ENCODE measurements at places on chromosomes 7 and 10.

DNA sequence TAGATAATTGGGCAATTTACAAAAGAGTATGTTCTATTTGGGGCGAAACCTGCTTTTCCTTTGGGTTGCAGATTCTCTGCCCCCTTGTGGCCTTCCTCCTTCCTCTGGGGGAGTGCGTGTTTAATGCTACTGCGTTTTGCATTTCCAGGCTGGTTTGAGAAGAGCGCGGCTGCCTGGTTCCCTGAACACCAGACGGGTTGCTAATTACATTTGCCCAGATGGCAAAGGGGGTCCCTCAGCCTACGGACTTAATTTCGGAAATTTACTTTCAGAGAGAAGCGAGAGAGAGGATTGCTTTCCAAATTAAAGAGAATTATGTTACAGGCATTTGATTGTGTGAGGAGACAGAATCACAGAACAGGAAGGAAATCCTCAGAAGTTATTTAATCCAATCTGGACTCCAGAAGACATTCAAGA is 91.9 kb upstream of the JAZF1 start:
- no peak for DNase-seq

- DNase-seq: no peak
Measured at GRCh38 chr10:62614389-62615157, 189.9 kb upstream of the ADO start.

DNA sequence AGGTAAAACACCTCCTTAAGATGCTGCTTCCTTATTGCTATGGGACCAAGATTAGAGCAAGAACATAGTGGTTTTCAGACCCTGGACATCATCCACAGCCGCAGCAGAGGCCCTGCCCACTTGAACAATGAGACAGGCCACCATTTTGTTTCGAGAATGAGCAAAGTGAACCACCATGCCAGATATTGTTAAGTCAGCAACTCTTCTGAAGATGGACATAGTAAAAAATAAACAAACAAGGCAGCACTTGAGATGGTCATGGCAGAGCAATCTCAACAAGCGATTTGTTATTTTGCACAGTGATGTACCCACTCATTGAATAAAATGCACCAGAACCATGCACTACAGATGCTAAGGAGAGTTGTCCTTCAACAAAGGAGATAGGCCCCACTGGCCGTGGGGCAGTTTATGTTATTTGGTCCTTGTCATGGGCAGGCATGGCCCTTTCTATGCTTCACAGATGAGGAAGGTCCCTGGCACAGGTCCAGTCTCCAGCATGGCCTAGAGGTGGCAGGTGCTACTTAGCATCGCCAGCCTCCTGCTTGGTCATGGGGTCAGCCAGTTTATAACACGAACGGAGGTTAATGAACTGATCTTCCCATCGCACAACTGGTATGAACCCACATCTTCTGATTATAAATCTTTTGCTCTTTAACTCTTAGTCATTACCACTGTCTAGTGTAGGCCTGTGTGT is 44.1 kb downstream of the IKZF1 start:
- no peak for DNase-seq

DNA sequence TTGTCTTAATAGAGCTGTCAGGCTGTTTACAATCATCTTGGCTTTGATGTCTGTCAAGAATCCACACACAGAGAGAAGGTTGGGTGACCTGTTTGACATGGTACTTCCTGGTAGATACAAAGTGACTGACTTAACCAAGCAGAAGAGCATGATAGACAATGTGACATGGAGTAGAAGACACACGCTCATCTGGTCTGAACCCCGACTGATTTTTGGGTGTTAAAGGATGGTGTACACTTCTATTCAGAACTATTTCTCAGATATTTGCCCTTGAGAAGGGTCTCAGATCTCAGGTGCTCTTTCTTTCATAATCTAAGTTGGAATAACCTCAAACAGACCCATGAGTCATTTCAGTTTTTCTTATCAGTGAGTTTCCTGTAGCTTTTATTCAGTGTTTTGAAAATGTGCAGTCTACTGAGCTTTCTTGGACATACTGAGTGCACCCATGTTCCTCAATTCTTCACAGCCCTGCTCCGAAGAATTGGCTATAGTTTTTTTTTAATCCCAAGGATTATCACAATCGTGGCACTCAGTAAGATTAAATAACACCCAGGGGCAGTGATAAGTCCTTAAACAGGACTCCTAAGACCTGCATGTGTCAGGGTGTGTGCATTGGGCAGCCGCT is 46.4 kb upstream of the NXPH1 start:
- no peak for DNase-seq

DNA sequence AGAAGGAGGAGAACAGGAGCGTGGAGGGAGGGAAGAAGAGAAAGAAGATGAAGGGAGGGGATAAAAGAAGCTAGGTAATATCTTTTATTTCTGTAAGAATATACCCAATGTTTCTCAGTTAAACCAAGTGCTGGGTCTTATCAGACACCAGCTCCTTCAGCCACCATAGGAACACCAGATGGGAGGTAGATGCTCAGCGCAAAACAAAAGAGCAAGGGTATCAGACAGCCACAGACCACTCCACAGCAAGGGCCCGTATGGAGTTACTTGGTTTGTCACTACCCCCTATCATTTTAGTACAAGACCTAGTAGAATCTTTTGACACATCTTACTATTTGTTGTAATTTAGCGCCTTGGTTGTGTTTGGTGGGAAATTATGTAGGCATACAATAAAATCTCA is 65.9 kb upstream of the FAM133B start:
- no peak for DNase-seq

GRCh38 chr10:131387018-131387529 is 75.6 kb upstream of the TCERG1L start:
- no peak for DNase-seq

DNA sequence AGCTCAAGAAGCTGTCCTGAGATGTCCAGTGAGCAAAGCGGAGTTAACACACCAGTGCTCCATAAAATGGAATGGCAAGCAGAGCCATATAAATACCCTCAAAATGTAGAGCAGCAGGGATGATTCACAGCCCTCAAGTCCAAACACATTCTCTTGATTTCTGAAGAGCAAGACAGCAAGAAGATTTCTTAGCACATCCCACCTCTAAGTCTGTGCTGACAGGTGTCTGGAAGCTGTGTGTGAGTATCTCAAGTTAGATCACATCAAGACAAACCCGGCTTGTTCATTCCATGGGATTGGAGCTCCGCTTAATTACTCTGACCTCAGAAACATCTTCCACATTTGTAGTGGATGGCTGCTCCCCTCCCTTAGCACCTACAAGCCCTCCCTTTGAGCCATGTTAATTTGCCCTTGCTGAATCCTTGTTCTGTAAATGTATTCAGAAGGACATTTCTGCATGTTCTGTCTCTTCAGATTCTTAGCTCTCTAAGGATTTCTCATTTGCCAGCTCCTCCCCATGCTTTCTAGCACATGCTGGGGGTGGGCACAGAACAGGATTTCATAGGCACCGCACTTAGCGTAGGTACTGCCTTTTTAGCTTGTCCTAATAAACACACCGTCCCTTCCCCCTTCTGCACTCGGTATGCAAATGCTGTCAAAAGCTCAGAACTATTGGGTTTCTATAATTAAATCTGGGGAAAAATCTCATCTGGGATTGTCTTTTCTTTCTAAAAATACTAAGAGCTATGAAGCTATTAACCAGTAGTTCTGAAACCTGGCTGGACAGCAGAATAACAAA is 112.7 kb downstream of the CPXM2 start:
- DNase-seq: no peak

GRCh38 chr7:73701357-73701995 is 18.0 kb downstream of the STX1A start:
- no peak for DNase-seq

- DNase-seq: no peak
Measured at GRCh38 chr7:69919426-69920111, 321.3 kb downstream of the AUTS2 start.

DNA sequence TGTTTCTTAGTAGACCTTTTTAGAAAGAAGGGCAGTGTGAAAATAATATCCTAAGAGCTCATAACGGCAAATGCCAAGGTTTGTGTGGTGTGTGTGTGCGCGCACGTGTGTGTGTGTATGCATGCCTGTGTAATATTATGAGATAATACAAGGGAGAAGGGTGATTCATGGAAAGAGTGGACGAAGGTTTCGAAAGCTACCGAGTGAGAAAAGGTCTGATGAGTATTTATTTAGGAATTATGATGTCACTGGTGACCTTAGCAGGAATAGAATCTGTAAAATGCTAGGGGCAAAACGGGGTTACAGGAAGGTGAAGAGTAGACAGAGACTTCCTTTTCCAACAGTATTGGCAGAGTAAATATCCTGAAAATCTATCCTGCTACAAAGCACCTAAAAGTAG is 107.3 kb downstream of the AHR start:
- DNase-seq: no peak

- DNase-seq: no peak
Measured at GRCh38 chr7:39044489-39044888, 66.8 kb downstream of the POU6F2 start.

DNA sequence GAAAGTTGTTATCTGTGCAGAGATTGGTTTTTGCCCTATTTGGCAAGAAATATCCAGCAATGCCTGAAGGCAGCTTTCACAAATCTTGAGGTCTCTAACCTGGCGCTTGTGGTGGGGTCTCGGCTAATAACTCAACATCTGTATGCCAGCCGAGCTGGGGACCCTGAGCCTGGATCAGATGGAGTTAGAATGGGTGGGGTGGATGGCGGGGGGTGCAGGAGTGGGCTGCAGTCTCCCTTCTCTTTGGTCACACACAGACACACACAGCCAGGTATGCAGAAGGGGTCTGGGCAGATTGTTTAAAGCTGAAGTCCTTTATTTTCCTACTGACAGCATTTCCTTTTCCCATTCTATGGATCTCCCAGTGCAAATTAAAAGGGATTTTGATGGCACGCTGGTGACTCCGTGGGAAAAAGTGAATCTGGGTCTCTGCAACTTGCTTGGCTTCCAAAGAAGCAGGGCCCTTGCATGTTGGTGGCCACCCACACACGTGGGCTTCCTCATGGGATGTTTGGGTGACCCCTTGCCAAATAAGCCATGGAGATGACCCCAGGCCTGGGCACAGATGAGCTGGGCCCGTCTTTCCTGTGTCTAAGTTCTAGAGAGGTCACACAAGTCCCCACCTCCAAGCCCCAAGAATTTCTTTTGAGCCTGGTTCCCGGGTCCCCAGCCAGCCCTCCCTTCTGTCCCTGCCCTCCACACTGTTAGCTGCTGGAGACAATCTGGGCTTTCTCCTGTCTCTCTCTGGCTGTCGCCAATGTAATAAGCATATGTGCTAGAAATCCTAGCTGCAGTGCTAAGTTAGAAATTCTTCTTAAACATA is 39.9 kb upstream of the EMX2 start:
- DNase-seq: no peak

- no peak for DNase-seq
Measured at GRCh38 chr7:113120647-113121046, 2.3 kb upstream of the SMIM30 start.

DNA sequence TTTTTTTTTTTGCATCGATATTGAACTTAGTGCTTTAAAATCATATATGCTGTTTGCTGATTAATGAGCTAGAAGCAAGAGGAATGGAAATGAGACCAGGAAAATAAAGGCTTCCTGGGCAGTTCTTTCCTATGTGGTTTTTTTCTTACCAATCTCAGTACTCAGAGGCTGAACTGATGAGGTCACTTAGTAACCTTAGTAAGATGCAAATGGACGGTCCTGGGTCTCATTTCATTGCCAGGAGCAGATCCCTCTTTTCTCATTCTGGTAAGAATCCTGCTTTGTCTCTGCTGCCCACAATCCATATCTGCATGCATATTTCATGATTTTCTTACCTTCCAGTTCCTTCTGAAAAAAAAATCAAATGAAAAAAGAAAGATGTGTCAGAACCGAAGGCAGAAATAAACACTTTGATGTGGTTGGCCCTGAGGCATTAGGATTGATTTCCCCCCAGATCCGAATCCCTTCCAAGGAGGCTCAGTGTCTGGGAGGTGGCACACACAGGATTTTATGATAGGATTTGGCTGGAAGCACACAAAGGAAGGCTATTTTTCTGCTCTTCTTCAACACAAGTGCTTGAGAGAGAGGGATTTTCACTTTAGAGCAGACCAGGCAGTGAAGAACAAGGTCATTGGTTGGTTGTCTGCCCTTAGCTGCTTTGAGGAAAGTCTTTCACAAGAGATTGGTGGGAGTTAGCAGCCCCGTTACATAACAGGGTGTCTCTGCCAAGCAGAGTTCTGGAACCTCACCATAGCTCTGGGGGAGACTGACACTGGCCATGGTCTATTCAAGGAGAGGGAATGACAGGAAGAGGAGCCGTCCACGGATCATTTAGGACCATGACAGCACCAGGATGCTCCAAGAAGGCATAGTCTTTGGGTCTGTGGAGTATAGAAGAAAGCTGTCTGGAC is 150.0 kb downstream of the CAMK1D start:
- DNase-seq: no peak

- DNase-seq: no peak
Measured at GRCh38 chr10:73448384-73448783, 15.0 kb upstream of the MSS51 start.

GRCh38 chr10:112716076-112716475 is 234.0 kb upstream of the TCF7L2 start:
- no peak for DNase-seq

DNA sequence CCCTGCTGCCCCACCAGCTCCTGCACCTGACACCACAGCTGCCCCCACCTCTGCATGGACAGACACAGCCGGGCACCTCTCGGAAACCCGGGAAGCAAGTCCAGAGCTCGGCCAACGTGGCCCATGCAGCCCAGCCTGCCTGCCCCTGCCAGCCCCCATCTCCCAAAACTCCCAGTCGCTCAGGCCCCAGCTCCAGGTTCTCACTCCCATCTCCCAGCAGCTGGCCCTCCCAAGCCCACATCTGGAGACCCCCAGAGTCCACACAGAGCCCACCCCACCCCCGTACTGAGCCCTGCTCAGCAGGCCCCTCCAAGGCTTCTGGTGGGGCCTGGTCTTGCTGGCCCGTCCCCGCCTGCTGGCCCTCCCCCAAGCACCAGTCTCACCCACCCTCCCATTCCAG is 32.2 kb upstream of the UTF1 start:
- DNase-seq: no peak

DNA sequence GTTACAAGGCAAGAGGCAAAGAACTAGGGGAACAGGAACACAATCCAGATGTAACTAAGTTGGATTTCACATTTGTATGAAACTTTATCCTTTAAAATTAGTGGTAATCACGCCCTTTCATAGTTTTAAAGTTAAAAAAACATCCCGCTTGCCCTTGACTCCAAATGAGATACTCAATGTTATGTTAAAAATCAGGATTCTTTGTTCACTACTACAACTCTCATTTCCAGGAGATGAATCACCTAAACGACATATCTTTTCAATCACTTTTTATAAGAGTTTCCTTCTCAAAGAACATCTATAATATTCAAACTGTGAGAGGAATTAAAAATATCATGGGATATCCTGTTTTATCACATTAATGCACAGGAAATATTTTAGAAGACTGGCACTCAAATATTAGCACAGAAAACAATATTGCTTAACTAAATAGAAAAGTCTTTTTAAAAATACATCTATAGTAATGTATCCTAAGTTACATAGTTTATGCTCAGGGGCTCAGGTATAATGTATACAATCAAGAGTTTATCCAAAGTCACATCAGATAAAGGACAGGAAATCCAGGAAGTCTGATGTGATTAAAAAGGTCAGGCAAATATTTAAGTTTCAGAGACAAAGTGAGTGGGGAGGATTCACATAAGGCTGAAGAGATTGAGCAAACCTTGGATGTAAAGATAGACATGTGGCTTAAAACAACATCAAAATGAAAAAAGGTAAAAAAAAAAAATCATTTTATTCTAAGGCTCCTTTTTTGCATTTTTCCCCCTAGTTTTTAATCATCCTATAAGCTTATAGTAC is 41.9 kb downstream of the CADPS2 start:
- no peak for DNase-seq
